NCI-H187 treated with DMSO at 0.1 percent for 48 hours (cell line): ENCODE measurements at places on chromosomes 16 and 17.

GRCh38 chr17:82180776-82181528, 31.7 kb downstream of the CCDC57 start:
- DNase-seq: no peak

- no peak for DNase-seq
Measured at GRCh38 chr16:74034200-74034599, 262.4 kb upstream of the PSMD7 start.

DNA sequence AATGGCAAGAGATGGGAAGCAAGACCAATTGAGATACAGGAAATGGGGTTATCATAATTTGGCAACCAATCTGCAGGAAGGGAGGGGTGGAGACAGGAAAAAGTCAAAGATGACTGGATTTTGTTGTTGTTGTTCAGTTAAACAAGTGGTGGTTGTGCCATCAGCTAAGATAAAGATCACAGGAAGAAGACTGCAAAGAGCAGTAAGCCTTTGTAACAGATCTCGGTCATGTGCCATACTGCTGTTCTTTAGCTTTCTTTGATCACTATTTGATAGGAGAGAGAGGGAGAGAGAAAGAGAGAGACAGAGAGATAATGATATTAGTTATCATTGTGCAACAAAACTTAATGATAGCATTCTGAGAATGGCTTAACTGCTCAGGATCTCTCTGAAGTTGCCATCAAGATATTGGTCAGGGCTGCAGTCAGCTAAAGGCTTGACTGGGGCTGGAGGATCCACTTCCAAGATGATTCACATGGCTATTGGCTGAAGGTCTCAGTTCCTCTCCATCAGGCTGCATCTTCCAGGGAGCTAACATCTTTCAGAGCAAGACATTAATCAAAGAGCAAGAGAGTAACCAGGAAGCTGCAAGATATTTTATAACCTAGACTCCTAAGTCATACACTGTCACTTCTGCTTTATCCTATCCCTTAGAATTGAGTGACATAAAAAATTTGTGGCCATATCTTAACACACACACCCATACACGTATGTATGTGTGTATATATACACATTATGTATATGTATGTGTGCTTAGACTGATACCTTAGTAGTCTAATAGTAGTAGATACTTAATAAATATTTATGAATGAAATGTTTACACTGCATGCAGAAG, 405.0 kb downstream of the SHISA9 start:
- DNase-seq: no peak

- no peak for DNase-seq
Measured at GRCh38 chr16:27485126-27485525, 64.6 kb downstream of the GTF3C1 start.

DNA sequence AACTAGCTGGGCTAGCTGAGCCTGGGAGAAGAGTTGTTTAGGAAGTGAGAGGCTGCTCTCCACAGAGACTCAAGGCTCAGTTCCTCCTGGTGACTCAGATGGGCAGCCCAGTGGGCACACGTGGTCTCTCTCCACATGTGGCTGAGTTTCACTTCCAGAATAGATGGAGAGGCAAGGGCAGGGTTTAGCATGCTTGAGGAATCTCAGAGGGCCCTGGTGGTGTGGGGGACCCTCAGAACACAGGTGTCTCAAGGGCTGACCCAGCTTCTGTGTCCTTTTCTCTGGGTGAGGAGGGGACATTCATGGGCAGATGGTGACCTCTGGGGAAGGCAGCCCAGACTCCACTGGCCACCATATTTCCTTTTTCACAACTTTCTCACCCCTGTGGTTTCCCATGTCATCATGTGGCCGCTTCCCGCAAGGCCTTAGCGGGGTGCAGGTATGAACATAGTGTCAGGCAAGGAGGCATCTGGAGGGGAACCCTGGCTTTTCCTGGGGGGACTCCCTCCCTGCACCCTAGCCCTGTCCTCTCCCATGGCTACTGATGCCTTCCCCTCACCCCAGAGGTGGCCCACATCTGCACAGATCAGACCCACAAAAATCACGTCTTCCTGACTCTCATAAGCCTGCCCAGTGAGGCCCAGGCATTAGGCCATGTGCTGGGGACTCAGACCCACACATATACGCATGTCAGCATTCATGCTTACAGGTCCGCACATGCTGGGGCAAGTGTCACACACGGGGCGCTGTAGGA, 3.3 kb downstream of the GRN start:
- DNase-seq: no peak

DNA sequence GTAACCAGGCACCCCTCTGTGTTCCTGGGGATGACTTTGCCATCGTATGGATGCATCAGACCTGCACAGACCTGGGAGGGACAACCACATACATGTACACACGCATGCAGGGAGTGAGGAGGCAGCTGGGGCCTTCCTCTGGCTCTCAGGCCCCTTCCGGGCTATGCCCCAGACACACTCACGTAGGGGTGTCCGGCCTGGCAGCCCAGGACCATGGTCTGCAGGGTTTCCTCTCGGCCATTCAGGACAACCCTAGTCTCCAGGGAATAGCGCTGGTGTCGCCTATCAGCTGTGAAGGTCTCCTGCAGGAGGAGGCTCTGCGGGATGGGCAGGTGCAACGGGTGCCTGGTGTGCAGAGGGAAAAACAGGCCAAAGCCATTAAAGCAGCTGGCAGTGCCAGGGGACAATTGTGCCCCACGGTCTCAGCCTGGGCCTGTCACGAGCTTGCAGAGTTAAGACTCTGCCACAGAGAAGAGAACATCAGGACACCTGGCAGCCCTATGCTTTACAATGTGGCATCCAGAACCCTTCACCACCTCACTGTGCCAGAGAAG, 101.4 kb downstream of the RMI2 start:
- DNase-seq: no peak

DNA sequence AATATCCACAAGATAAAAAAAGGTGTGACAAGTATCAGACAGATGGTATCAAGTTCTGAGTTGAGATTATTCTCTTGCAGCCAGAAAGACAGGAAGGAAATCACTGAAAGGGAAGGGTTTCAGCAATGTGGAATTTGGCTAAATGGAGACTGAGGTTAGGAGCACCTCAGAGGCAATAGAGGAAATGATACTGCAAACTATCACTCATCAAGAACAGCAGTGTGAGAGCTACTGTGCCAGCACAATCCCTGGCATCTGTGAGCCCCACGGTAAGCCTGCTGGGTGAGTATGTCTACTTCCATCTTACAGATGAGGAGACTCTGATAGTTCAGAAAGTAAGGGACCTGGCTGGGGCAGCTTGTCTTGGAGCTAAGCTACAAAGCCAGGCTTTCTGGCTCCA, 162.0 kb downstream of the SALL1 start:
- no peak for DNase-seq
